ENCODE measurements at places on chromosomes 5 and 9. TPM values are rescaled to one million over a fixed set of nuclear protein-coding genes. Genes with fewer than 3 reads are reported as not detected.

Gene MRPS27
- 57.9 TPM for total RNA-seq

Gene TARS1
- 48.9 TPM for total RNA-seq

GRCh38 chr9:109017493-109017892 is 4.2 kb upstream of the CTNNAL1 start:
- no peak for DNase-seq

GRCh38 chr5:91388362-91388761 is 5.2 kb upstream of the ARRDC3 start:
- DNase-seq: no peak

- no peak for DNase-seq
Observed at GRCh38 chr9:113274474-113275156, 757 bp downstream of the CDC26 start.

- DNase-seq: no peak
Observed at GRCh38 chr5:91386120-91386519, 3.0 kb upstream of the ARRDC3 start.

Data from ovary (tissue), 10 donors.